Activated CD8-positive, alpha-beta memory T cell treated with anti-CD3 and anti-CD28 coated beads, Interleukin-2, amount 10 ng/mL, durations not matched to agents 7 days and 5 days (primary cell): ENCODE measurements at places on chromosomes 12 and 14.

GRCh38 chr14:21317398-21317797, 37.5 kb downstream of the RPGRIP1 start:
- DNase-seq = no peak

- DNase-seq = no peak
Measured at GRCh38 chr14:70785556-70785955, 23.8 kb downstream of the MAP3K9 start.

DNA sequence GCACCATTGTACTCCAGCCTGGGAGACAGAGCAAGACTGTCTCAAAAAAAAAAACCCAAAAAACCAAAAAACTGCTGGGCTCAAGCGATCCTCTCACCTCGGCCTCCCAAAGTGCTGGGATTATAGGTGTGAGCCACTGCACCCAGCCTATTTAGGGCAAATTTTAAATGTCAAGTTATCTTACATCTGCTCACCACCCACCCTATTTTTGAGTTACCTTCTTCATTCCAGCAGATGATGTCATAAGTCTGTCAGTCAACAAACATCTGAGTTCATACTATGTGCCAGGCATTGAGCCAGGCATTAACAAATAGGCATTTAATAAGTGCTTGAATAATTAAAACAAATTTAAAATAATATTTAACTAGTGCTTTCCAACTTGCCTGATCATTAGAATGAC, 21.5 kb downstream of the BATF start:
- DNase-seq = no peak

GRCh38 chr14:69096781-69097475, 56.0 kb downstream of the DCAF5 start:
- no peak for DNase-seq

DNA sequence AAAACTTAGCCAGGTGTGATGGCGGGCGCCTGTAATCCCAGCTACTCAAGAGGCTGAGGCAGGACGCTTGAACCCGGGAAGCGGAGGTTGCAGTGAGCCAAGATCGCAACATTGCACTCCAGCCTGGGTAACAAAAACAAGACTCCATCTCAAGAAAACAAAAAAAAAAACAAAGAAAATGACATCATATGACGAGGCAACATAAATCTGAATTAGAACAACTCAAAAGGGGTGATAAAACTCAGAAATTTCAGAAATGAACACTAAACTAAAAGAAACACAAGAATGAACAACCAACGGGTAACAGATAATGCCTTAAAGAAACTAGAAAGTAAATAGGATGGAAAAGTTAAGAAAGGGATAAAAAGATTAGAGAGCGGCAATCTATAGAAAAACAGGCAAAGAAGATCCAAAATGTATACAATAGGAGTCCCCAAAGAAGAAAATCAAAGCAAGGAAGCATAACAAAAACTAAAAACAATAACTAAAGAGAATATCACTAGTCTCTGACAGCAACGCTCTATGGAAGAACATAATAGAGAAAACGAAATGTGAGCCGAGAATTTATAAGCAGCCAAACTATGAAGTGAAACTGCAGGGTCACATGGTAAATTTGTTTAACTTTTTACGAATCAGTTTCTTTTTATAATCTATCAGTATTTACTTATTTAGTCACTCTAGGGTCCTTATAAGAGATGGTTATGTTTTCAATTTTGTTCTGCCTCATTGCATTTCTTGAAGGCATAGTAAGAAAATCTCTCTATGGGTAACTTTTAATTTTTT, 45.7 kb downstream of the SPPL3 start:
- no peak for DNase-seq

GRCh38 chr14:29232711-29233110, 466.1 kb downstream of the FOXG1 start:
- no peak for DNase-seq

DNA sequence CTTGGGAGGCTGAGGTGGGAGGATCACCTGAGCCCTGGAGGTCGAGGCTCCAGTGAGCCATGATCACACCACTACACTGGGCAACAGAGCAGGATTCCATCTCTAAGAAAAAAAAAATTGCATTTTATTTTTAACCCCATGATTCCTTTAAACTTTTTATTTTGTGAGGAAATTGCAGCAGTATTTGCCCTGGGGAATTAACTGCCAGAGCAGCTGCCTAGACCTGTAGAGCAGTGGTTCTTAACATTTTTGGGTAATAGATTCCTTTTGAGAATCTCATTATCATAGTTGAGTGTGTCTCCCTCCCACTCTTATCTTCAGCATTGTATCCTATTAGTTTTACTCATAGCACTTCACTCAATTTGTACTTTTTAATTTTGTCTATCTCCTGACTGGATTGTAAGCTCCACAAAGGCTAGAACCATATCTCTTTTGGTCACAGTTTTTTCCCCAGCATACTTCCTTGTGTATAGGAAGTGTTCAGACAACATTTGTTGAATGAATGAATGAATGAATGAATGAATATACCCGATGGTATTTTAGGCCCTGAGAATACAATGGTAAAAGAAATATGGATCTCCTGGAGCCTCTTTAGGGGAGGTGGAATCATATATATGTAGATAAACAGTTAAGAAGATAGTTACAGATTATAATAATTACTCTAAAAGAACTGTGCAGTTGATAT, 40.6 kb downstream of the BRMS1L start:
- DNase-seq = no peak

DNA sequence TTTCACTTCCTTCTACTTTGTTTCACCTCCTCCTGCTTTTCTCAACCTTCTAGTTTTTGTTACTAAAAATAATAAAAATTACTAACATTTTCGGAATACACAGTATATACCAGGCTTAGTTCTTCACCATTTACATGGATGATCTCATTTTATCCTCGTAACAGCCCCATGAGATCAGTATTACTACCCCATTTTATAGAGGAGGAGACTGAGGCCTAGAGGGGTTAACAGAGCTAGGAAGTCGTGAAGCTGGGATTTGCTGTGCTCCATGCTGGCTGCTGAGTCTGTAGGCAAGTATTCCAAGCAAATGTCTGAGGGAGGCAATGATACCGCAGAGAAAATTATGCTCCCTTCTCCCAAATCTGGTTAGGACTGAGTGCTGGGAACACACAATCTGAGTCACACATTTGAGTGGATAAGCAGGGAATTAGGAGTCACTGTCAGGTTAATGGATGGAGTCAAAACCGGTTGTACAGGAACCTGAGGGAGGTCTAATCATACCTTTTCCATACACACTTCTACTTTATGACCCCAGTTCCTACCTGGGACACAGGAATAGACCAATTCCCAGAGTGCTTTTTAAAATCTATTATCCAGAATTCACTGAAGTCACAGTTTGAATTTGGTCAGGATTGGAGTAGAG, 51.1 kb downstream of the ZFYVE26 start:
- no peak for DNase-seq

- no peak for DNase-seq
Measured at GRCh38 chr12:52214421-52214802, 18.6 kb upstream of the KRT7 start.

- DNase-seq = no peak
Measured at GRCh38 chr14:92316937-92317336, 6.0 kb upstream of the SLC24A4 start.

DNA sequence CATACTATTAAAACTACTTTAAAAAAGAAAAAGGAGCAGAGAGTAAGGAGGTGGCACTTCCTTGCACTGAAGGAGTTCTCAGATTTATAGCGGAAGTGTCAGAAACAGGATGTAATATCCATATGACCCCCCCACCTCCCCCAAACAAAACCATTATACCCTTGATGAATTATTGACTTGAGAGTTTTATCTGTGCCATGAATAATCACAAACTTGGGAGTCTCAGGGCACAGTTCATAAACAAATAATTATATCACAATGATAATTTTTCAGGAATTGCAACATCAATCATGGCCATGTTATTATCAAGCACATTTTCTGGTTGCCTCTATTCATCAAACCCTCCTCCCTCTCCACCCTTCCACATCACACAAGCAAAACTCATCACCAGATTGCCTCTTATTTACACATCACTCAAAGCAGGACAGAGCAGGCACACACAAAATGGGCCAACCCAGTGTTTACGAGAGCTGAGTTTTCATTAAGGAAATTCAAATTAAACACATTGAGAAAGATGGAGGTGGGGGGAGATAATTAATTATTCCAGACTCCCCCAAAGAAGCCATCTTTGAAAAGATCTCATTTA, 141.4 kb downstream of the EGLN3 start:
- DNase-seq = no peak

GRCh38 chr12:5439371-5439771, 7.5 kb downstream of the NTF3 start:
- DNase-seq = no peak

DNA sequence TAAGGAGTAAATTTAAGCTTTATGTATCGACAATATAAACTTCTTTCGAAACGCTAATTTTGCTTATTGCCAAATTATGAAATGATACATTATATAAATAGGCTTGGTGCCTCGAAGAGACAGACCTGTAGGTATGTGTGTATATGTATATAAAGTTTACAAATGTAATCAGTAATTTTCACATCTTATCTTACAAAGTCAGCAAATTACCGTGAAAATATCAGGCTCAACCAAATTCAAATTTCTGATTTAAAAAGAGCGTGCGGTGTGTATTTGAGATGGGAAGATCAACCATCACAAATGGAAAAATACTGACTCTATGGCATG, 605 bp downstream of the ZCRB1 start:
- no peak for DNase-seq

DNA sequence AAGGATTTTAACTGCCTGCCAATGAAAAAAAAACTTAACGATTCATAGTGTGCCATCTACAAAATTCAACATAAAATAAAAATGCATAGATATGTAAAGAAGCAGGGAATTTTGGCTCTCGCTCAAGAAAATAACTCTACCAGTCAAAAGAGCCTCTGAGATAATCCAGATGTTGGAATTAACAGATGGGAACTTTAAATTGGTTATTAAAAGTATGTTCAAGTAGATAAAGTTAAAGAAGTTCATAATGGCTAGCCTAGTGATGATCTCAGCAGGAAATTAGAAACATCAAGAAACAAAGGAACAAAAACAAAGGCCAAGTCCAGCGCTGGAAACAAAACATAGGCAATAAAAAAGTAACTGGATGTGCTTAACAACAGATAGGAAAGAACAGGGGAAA, 23.1 kb downstream of the PIK3C2G start:
- no peak for DNase-seq

GRCh38 chr14:75879031-75879430, 102.8 kb downstream of the TGFB3 start:
- DNase-seq = no peak

DNA sequence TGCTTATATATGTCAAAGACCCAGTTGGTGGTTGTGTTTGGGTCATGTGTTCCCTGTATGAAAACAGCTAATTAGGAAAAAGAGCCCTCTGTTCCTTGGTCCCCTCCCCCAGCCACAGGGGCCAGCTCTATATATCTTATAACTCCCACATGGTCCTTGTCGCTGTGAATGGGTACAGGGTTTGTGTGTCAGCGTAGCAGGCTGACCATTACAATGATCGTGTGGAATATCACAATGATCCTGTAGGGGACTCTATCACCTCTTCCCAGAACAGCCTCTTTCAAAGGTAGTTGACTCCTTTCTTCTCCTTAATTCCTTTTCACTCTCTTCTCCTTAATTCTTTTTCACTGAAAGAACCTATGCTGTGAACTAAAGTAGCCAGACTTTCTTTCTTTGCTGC, 51.6 kb upstream of the RIC8B start:
- DNase-seq = no peak

GRCh38 chr14:32578181-32578580, 249.1 kb downstream of the AKAP6 start:
- DNase-seq = no peak

DNA sequence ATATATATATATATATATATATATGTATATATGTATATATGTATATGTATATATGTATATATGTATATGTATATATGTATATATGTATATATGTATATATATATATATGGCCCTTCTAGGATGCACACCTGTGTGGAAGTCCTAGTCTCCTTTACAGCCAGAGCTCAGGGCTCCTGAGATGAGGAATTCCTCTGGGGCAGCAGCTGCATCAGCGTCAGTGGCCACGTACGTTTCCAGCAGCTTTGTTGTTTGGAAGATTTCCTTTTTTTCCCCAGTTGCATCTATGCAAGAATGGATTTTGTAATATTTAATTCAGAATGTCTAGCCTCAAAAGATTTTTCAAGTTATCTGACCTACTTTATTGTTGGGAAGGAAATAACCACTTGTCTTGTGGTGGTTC, 68.6 kb downstream of the TNFAIP2 start:
- no peak for DNase-seq

DNA sequence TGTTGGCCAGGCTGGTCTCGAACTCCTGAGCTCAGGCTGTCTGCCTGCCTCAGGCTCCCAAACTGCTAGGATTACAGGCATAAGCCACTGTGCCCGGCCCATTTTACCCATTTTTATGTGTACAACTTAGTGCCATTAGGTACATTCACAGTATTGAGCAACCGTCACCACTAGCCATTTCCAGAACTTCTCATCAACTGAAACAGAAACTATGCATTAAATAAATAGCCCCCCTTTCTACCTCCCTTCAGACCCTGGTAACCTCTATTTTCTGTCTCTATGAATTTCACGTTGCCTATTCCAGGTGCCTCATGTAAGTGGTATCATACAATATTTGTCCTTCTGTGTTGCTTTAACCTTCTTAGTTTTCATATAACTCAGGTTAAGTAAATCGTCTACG, 15.9 kb downstream of the ZCRB1 start:
- no peak for DNase-seq

DNA sequence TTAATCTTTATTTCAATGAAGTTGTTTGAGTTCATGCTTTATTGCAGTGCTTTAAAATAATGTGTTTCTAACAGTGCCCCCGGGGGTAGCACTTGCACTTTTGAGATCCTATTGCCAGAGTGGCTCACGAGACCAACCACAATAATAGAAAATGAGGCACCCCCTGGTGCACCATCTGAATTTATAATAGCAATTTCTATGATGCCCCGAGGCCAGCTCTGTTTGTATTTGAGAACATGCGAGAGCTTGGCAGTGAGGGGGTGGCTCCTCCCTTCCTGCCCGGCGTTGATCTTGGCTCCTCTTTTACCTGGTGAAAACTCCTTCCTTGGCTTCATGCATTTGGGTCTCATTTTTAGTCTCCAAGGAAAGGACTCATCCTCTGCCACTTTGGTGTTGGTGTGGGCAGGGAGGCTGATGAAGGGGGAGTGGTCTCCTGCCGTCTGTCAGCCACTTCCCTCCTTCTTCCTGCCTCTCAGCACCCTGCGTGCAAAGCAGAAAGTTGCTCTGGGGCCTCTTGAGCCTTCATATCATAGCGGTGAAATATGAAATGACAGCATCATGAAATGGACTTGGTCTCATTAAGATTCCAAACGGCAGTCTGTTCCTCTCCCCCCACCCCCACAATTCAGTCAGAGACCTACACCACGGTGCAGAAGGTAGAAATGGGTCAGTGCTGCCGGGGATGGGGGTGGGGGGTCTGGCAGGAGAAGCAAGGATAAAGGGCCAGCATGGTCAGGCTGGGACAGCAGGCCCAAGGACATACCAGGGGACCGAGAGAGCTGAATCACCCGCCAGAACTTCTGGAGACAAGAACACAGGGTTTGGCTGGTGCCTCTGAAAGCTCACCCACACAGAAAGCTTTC, 17.7 kb upstream of the NRXN3 start:
- no peak for DNase-seq
